Breast epithelium (tissue), 4 donors: ENCODE measurements at places on chromosomes 2 and 18. TPM values are rescaled to one million over a fixed set of nuclear protein-coding genes. Genes with fewer than 3 reads are reported as not detected.

Gene KCNJ3
- under 0.01 TPM for total RNA-seq

- no peak for DNase-seq
Measured at GRCh38 chr2:70498528-70498927, 55.1 kb downstream of the TGFA start.

Gene UGT1A5
- not detected for total RNA-seq

Gene GDF7
- total RNA-seq, result under 0.01 TPM

Gene TMEM127
- total RNA-seq, result 35.2 TPM

Gene NT5C1B
- not detected for total RNA-seq

DNA sequence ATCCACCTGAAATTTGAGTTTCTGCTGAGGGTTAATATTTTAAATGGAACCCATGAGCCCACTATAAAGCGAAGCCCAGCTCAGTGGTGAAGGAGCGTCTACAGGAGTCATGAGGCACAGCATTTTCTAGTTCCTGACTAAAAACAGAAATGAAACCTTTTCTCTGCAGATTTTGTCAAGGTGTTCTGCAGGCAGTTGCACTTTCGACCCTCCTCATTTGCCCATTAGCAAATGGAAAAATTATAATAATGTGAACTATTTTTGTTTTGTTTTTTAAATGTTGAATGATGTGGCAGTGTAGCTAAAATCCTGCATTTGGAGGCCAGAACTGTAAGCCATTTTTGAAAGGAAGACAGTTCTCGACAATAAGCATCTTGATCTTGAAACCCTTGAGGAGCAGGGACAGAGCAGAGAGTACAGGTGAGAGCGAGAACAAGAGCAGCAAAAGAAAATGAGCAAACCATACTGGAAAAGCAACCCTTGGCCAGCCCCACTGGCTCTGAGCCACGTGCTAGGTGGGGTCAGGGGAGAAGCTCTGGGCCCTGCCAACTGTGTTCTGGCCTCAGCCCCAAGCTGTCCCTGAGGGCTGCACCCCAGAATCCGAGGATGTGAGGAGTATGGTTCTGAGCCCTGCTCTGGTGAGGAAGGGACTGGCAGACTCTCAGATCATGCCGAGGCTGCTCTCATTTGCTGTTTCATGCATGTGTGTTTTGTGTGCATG lies 26.4 kb upstream of the COPS8 start:
- no peak for DNase-seq

Gene MYCN
- total RNA-seq, result 0.98 TPM

- no peak for DNase-seq
Measured at GRCh38 chr2:64007924-64008323, 11.3 kb downstream of the VPS54 start.

Gene PSMA8
- not detected for total RNA-seq

Gene AMER3
- total RNA-seq, result not detected

GRCh38 chr2:38549071-38549704 lies 53.5 kb downstream of the HNRNPLL start:
- DNase-seq, result no peak

Gene ERMN
- total RNA-seq, result 1.6 TPM

DNA sequence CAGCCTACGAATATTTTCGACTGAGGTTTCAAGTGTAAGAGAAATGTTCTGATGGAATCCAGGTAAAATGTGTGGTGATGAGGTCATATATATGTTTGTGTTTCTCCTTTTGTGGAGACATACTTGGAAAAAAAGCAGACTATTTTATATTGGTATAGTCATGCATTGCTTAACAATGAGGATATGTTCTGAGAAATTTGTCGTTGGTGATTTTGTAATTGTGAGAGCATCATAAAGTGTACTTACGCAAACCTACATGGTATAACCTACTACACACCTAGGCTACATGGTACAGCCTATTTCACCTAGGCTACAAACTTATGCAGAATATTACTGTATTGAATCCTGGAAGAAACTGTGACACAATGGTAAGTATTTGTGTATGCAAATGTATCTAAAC lies 1849.9 kb upstream of the CELF4 start:
- no peak for DNase-seq

Gene R3HDM1
- total RNA-seq, result 14.6 TPM

- DNase-seq, result no peak
Measured at GRCh38 chr2:186841940-186842339, 7.0 kb downstream of the ZSWIM2 start.

- DNase-seq, result no peak
Measured at GRCh38 chr2:199119796-199120195, 337.9 kb downstream of the SATB2 start.

Gene MITD1
- total RNA-seq, result 23.6 TPM

GRCh38 chr2:106638580-106638979 lies 151.4 kb downstream of the CD8B2 start:
- DNase-seq, result no peak

GRCh38 chr2:48069769-48070168 lies 163.5 kb upstream of the FBXO11 start:
- DNase-seq, result no peak

DNA sequence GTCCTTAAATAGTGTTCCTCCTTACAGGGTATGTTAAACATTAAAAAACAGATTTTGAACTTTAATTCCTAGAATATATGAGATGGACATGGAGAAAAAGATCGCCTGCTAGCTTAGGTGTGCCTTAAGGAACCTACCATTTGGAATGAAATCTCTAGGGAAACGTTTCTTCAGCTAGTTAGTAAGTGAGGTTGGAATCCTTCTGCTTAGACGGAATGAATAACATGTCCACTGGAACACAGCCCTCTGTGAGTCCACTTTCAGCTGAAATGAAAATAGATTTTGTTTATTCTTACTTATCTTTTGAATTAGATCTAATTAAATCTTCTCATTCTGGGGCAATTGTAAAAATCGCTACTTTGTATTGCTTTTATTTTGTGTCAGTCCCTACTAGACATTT lies 28.4 kb downstream of the NAB1 start:
- no peak for DNase-seq

GRCh38 chr2:132400901-132401240 lies 15.7 kb upstream of the GPR39 start:
- no peak for DNase-seq

- no peak for DNase-seq
Measured at GRCh38 chr2:157414050-157414449, 29.8 kb downstream of the CYTIP start.

Gene PARD6G
- total RNA-seq, result 14.4 TPM

DNA sequence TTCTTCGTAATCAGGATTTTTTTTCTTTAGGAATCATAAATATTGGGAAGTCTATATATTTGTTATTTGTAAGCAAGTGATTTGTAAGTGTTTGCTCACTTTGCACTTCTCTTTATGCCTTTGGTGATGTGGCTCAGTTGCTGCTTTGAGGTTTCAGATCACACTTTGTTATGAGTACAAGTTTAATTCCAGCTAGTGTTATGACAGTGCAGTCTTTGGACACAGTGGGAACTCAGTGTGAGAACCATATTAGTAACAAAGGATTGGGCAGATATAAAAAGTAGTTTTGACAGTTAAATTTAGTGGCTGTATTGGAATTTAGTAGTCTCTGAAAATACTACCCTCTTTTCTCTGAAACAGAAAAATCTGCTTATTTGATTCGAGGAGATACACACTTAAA lies 67.7 kb downstream of the ABI2 start:
- no peak for DNase-seq

Gene ACMSD
- not detected for total RNA-seq

DNA sequence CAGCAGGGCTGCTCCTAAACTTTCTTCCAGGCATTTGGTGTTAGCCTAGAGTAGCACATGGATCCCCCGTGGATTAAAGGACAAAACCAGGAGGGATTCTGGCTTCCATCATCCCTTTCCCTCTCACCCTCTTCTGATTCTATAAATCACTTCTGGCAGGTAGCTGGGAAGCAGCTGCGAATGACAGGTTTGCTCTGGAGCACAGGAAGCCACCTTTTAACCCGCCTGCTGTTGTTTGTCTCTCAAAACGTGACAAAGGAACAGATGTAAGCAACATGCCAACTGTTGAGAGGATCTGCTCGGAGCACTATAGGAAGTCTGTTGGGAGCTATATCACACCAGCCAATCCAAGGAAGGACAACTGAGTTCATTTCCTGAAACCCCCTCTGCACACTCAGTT lies 101.9 kb downstream of the ACTR2 start:
- DNase-seq, result no peak

Gene ZC3H15
- total RNA-seq, result 73.0 TPM

- no peak for DNase-seq
Measured at GRCh38 chr2:20488782-20489181, 41.9 kb downstream of the RHOB start.
